ENCODE measurements at places on chromosomes 2 and 18. TPM values are rescaled to one million over a fixed set of nuclear protein-coding genes. Genes with fewer than 3 reads are reported as not detected.

DRC1 gene
- 5.6 TPM for total RNA-seq

BOLL gene
- total RNA-seq = not detected

- DNase-seq = no peak
Measured at GRCh38 chr2:238726670-238727584, 121.0 kb upstream of the TWIST2 start.

- no peak for DNase-seq
Measured at GRCh38 chr2:60739156-60739555, 16.9 kb upstream of the PAPOLG start.

GLI2 gene
- 2.8 TPM for total RNA-seq

GRCh38 chr18:63936932-63937393 is 12.1 kb upstream of the HMSD start:
- DNase-seq = no peak

- DNase-seq = no peak
Measured at GRCh38 chr2:198137733-198138132, 333.3 kb downstream of the PLCL1 start.

DSC3 gene
- 0.78 TPM for total RNA-seq

- DNase-seq = no peak
Measured at GRCh38 chr18:11526675-11527074, 82.7 kb upstream of the SLC35G4 start.

NR4A2 gene
- total RNA-seq = 7.8 TPM

MATN3 gene
- 1.1 TPM for total RNA-seq

DNA sequence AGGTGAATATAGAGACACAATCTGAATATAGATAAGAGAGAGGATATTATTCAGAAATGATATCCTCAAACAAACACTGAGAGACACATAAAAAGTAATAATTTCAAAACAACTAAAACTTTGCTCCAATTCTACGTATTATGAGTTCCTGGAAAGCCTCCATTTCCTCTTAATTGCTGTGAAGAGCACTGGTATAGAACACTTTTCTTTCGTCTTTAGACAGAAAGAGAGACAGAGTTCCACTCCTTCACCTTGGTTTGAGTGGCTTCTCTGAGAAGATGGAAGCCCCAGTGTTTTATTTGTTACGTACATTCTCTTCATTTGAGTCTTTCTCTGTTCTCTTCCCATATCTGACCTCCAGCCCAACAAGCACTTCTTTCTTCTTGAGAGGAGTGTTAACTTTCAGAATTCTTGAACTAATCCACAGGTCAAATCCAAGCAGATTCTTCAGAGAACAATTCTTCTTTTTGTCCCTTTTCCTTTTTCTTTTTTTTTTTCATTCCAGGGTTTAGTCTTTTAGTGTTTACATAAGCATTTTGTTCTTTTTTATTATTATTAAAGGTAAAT is 6.4 kb upstream of the PIK3C3 start:
- no peak for DNase-seq

DNA sequence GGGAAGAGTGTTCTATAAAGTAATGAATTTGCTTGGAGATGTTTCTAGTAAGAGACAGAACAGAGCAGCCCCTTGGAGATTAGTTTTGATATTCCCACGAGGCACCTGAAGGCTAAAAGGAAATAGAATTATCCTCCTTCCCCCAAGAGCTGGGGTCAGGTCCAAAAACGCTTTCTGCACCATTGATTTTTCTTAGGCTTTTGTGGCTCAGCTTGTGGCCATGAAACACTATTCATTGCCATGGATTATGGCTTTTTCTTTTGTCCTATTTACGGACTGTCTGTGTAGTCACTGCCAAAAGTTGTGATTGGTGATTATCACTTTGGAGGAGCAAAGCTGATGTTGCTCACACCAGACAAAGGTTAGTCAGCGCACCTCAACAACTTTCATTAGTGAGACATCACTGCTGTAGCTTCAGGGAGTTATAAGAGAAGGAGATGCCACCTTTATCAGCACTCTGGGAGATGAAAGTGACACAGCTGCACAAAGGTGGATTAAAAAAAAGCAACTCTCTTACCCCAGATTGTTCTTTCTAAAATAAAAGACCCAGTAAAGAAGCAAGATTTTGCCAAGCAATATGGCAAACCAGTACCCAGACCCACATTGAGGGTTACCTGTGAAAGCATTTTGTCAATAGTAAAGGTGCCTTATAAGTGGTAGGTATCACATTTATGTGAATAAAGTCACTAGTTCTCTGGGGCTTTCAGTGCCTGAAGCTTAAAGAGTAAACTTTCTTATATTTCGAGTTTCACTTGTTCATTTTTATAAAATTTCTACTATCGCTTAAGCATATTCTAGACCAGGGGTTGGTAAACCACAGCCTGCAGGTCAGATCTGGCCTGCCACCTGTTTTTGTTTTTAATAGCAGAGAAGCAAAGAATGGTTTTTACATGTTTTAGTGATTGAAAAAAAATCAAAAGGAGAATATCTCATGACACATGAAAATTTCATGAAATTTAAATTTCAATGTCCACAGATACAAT is 10.6 kb downstream of the CXCR4 start:
- DNase-seq = no peak

GRCh38 chr2:236352761-236353593 is 88.8 kb upstream of the ASB18 start:
- DNase-seq = no peak

DNA sequence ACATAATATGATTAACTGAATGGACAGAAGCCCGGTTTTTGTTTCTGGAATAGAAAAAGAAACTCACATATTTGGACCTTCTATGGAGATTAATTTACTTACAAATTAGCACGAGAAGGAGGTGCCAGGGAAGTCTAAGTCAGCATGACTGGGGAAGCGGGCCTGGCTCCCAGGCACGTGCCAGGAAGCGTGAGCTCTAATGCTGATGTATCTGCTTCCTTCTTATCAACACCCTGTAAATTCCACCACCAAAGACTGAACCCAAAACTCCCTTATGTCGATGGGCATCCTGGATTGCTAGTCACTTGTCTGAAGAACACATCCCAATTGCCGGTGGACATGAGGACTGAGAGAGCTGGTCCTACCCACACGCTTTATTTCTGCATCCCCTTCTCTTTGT is 134.5 kb downstream of the GALNT14 start:
- DNase-seq = no peak

GRCh38 chr2:241340631-241341163 is 15.4 kb upstream of the FARP2 start:
- no peak for DNase-seq

DNA sequence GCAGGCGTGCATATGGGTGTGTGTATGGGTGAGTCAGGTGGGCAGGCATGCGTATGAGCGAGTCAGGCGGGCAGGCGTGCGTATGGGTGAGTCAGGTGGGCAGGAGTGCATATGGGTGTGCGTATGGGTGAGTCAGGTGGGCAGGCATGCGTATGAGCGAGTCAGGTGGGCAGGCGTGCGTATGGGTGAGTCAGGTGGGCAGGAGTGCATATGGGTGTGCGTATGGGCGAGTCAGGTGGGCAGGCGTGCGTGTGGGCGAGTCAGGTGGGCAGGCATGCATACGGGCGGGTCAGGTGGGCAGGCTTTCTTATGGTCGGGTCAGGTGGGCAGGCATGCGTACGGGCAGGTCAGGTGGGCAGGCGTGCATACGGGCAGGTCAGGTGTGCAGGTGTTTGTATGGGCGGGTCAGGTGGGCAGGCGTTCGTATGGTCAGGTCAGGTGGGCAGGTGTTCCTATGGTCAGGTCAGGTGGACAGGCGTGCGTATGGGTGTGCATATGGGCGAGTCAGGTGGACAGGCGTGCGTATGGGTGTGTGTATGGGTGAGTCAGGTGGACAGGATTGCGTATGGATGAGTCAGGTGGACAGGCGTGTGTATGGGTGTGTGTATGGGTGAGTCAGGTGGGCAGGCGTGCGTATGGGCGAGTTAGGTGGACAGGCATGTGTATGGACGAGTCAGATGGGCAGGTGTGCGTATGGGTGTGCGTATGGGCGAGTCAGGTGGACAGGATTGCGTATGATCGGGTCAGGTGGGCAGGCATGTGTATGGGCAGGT is 28.7 kb upstream of the KLF11 start:
- DNase-seq = no peak

- DNase-seq = no peak
Measured at GRCh38 chr2:193847130-193847529, 1652.4 kb upstream of the TMEFF2 start.

DNA sequence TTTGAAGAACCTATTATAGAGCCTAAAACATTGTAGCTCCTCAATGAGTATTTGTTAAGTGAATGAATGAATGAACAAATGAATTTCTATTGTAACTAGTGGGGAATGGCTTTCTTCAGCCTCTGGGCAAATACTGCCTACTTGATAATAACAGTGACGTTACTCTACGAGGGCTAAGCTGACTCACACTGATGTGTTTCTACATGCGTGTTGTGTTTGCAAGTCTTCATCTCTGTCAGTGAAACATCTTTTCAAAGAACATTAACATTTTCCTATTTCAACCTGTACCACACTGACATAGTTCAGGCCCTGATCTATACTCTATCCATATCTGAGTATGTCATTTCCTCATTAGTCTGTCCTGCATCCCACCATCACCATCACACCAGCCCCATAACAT is 319.9 kb upstream of the ACVR2A start:
- no peak for DNase-seq

DNA sequence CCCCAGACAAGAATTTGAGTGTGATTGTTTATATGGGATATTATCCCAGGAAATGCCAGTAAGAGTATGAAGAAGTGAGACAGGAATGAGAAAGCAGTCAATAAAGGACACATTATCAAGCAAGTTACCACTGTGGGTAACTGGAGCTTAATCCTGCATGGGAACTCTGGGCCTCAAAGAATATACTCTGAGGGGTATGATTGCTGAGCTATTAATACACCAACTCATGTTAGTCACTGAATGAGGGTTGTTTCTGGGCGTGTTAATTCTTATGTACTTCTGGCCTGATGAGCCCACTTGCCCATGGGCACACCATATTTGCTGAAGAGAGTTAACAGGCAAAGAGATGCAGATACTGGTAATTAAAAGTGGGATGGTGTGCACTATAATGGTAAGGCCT is 26.6 kb upstream of the PAIP2B start:
- DNase-seq = no peak

DNA sequence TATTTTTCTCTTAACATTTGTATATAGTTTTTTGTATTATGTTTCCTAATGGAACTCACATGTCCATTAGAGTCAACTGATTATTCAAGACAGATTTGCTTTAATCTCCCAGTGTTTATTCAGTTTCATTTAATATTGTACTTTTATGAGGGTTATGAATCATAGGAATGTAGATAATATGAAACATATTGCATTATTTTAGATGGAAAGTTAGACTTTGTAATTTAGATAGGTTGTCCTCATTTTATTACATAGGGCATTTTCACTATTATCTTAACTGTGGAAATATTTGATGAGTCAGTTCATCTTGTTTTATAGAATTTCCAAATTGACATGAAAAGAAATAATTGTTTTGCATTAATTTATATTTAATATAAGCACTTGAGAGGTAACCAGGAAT is 240.8 kb downstream of the PLCL1 start:
- no peak for DNase-seq

GRCh38 chr2:152134488-152135280 is 35.8 kb upstream of the CACNB4 start:
- no peak for DNase-seq

- DNase-seq = no peak
Measured at GRCh38 chr2:223897669-223898330, 47.3 kb downstream of the WDFY1 start.

DNA sequence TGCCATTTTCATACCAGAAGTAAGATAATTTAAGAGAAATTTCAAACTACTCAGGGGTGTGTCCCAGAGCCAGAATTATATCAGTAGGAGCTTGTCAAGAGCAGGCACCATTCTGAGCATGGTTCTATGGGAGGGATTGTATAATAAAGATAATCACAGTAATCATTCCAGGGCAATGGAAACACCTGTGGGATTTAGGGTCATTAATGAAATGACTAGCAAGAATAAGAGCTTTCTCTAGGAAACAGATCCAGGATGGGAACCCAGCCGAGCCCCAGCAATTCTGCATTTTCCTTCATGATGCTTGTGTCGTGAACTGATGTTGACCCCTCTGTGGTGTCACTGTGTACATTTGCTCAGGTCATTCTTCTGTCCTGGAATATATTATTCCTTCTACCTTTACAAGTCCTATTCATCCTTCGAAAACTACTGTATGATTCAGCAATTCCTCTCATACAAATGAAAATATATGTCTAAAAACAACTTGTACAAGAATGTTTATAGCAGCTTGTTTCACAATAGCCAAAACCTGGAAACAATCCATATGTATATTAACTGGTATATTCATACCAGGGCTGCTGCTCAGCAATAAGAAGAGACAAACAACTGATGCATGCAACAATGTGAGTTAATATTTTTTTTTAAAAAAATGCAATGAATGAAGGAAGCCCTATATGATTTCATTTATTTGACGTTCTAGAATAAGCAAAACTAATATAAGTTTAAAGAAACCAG is 687.8 kb upstream of the KLHL29 start:
- no peak for DNase-seq

GRHL1 gene
- 4.1 TPM for total RNA-seq

DNA sequence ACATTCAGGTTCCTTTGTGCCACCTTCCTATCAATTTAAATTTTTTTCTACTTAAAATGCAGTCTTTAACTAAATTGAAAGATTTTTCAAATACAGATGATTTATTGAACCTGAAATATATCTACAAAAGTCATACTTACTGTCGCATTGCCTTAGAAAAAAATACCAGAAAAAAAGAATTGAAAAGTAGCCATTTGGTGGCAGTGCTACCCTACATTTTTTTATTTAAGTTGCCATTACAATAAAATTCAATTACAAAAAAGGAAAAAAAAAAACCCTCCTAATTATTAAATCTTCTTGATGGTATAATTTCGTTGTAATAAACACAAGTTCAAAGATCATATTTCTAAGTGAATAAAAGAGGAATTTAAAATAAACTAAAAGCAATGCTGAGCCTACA is 43.4 kb downstream of the DSC3 start:
- DNase-seq = no peak

FOXI3 gene
- 0.47 TPM for total RNA-seq

- DNase-seq = no peak
Measured at GRCh38 chr2:24352664-24353063, 7.7 kb downstream of the ITSN2 start.

ARHGAP15 gene
- 14.2 TPM for total RNA-seq

DNA sequence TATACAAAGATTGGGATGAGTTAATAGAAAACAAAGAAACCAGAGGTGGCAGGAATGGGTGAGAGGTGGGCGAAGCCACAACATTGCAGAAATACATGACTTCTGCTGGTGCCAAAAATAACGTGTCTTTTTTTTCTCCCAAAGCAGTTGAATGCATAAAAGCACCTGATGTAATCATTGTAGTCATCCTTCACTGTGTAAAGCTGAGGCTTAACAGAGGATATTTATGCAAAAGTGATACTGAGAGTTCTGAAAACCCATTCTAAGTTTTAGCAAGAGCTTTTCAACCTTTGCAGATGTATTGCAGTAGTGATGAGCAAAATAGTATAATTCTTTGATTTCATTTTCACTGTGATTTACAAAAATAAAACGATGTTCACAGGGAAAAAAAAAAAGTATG is 173.0 kb downstream of the PTGR3 start:
- no peak for DNase-seq

GRCh38 chr2:118923371-118923770 is 18.6 kb upstream of the MARCO start:
- DNase-seq = no peak

- DNase-seq = no peak
Measured at GRCh38 chr2:225788571-225789094, 389.1 kb downstream of the NYAP2 start.

CHRND gene
- total RNA-seq = not detected

ECEL1 gene
- total RNA-seq = 1.2 TPM

- no peak for DNase-seq
Measured at GRCh38 chr18:6009756-6010155, 114.4 kb upstream of the TMEM200C start.

All from occipital lobe (tissue), 3 donors.